ENCODE measurements at places on chromosomes 7 and 10.

- DNase-seq: no peak
Measured at GRCh38 chr7:86956567-86956966, 102.9 kb downstream of the ELAPOR2 start.

DNA sequence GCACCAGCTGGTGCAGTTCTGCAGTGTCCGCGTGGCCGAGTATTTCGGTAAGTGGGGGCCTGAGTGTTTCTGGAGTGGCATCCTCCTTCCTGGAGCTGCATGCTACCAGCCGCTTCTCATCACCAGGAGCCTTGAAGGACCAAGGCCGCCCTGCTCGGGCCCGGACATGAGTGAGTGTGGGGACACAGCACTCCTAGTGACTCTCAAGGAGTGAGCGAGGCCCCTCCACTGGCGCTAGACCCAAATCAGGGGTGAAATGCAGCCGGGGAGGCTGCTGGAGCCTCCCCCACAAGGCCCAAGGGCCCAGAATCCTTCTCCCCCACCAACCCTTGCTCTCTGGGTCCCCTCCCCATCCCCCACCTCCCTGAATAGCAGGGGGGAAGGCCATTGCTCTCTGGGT is 48.0 kb downstream of the CAMK2B start:
- no peak for DNase-seq

DNA sequence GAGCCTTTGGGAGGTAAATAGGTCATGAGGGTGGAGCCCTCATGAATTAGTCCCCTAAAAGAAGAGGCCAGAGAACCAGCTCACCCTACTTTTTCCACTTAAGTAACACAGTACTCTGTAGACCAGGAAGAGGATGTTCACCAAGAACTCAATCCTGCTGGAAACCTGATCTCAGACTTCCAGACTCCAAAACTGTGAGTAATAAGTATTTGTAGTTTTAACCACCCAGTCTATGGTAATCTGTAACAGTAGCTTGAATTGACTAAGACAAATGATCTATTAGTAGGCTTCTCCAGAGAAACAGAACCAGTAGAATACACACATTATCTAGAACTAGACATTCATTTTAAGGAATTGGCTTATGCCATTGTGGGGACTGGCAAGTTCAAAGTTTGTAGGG is 51.5 kb downstream of the ANKMY2 start:
- DNase-seq: no peak

DNA sequence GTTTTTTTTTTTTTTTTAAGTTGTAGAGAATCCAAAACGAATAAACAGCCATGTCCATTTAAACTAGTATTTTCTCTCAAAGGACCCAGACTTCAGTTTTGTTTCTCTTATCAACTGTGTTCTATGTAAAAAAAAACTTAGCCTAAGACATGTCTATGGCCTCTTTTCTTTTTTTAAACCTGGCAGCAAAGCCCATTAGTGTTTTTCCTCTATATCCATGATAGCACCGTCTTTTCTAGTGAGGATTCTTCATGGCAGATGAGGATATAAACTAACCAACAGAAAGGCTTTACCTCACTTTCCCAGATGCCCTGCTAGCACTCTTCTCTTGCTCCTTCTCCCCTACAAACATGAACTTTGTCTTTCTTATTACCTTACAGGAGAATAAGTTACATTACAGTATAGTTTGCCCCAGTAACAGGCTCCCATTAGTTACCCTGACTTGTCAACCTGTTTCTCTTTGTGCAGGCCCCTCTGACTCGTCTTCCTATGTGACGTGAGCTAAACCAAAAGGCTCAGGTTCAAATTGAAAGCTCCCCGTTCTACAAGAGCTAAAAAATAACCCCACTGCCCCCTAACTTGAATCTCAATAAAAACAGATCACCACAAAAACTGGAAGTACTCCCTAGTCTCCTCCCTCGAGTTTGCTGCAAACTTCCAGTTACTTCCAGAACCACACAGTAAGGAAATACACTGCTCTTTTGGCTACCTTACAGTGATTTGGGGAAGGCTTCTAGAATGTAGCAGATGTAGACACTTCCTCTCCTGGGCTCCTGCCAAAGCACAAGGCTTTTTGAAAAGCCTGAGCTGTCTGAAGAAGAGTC is 20.1 kb downstream of the P4HA1 start:
- no peak for DNase-seq

DNA sequence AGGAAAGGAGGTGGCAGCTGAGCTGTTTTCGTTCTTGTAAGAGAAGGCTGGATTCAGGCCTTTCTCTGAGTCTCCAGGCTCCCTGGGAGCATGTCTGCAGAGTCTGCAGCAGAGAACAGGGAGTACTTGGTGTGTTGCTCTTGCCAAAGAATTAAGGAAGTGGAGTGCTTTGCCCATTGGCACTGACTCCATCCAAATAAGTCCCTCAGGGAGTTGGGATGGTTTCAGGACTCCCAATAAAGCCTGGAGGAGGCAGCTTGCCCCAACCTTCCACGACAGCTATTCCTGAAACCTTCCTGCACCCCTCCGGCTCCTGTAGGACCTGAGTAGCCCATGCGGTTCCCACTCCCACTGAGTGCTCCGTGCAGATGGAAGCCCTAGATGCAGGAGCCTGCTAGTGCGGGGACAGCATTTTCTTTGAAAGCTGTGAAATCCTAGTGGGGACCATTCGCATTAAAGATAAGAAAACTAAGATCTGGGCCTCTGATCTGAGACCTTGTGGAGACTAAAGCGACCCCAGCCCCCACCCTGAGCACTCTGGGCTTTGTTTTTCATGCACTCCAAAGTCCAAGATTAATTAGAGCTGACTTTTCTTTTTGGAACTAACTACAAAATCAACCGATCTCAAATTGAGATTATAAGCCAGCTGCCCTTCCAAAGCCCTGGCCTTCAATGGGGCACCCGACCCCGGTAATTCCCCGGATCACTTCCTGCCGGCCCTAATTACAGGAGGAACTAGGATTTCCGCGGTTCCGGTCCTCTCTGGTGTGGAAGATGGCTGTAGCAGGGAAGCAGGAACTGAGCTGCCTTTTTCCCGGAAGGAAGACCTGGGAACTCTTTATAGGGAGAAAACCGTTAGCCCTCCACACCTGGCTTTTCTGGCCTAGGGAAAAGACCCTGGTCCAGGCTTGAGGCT is 110.2 kb downstream of the COL13A1 start:
- no peak for DNase-seq

DNA sequence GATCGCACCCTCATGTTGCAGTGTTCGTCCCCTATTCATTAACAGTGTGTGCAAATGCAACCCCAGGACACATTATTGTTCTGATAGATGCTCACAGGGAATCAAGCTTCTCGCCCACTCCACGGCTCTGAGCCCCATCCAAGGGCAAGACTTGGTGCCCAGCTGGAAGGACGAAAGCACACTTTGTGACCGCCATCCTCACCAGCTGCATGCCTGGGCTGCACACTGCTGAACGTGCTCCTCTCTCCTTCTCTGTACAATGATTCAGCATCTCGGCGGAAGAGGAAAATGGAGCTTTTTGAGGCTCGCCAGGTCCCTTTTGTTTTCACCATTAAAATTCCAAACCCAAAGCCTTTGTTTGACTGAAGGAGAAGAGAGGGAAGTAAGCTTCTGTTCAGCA is 41.9 kb downstream of the MKI67 start:
- no peak for DNase-seq

- no peak for DNase-seq
Measured at GRCh38 chr7:46494028-46494427, 573.0 kb upstream of the IGFBP3 start.

DNA sequence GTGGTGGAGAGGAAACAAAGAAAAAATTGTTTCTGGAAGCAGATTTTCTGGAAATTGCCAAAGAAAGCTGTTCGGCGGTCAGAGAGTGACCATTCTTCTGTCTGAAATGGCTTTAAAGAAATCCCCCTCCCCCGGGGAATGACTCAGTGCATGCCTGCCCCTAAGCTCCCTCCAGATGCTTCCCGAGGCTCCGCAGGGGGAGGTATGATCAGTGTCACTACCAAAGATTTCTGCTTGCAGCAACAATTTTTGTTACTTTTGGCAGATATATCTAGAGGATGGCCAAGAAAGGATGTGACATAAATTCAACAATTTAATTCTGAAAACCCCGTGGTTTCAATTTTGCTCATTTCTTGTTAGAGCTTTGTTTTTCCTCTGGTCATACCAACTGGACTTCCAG is 163.9 kb downstream of the JCAD start:
- no peak for DNase-seq
